Right atrium auricular region (tissue), 2 donors: ENCODE measurements at places on chromosomes 7 and 10. TPM values are rescaled to one million over a fixed set of nuclear protein-coding genes. Genes with fewer than 3 reads are reported as not detected.

- DNase-seq = no peak
Observed at GRCh38 chr10:110433740-110434139, 64.0 kb upstream of the DUSP5 start.

DNA sequence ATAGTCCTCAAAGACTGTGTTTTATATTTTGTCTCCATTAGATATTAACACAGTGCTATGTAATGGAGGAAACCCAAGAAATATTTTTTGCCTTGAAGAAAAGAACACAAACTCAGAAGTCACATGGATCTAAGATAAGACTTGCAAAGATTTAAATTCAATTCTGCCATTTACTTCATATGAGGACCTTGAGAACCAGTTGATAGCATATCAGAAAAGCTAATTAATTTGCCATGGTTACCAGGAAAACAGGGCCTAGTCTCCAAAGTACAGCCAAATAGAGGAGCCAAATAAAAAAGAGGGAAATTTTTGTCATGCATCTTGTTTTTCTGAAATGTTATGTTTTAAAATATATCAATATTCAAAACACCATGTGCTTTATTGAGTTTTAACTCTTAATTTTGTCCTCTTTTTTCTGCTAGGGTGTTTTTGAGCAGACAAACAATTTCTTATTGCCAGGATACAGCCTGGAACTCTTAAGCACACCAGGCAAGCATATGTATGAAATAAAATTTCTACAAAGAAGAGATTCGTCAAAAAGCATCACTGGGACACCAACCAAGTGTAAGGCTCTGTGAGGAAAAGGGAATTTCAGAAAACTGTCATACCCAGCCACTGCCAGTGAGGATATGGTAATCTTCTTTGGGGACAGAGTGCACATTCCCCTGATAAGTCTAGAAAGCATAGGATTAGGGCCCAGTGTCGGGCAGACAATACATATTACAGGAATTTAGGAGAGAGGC is 10.6 kb upstream of the TOMM7 start:
- no peak for DNase-seq

DNA sequence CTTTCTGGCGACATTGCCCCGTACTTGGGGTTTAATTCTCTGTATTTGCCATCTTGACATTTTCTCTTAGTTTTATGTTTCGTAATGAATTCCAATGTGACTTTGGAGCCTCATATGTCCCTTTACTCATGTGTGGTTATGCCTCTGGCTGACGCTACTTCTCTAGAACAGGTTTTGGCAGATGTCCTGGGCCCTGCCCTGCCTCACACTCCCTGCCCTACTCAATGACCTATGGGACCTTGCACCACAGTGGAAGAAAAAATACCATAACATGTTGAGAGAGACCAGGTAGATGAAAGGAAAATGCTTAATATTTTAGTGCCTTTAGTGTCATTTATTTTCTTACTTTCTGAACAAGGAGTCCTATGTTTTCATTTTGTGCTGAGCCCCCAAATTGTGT is 400.5 kb downstream of the TFEC start:
- no peak for DNase-seq

Gene ACADSB
- 17.7 TPM for total RNA-seq

DNA sequence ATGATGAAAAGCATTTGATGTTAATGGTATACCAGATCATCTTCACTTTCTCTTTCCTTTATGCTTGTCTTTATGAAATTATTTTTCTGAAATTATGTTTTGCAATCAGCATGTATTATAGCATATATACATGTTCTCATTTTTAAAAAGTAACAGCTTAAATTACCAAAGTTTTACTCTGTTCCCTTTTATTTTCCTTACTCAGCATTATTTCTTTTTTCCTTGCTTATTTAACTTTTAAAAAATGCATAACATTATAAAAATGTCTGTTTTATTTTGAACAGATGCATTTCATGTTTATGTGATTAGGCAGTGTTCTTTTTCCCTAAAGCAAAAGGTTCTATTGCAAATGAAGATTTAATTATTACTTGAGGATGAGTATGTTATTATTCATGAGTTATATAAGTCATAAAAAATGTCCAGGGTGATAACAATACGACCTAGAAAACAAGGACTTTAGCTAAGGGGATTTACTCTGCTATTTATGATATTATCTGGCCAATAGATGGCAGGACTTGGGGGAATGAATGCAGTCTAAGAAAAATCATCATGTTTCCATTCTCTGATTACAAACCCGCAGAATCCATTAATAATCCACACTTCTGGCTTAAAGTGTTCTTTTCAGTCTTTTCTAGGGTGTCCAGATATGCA is 38.5 kb downstream of the CABCOCO1 start:
- no peak for DNase-seq

DNA sequence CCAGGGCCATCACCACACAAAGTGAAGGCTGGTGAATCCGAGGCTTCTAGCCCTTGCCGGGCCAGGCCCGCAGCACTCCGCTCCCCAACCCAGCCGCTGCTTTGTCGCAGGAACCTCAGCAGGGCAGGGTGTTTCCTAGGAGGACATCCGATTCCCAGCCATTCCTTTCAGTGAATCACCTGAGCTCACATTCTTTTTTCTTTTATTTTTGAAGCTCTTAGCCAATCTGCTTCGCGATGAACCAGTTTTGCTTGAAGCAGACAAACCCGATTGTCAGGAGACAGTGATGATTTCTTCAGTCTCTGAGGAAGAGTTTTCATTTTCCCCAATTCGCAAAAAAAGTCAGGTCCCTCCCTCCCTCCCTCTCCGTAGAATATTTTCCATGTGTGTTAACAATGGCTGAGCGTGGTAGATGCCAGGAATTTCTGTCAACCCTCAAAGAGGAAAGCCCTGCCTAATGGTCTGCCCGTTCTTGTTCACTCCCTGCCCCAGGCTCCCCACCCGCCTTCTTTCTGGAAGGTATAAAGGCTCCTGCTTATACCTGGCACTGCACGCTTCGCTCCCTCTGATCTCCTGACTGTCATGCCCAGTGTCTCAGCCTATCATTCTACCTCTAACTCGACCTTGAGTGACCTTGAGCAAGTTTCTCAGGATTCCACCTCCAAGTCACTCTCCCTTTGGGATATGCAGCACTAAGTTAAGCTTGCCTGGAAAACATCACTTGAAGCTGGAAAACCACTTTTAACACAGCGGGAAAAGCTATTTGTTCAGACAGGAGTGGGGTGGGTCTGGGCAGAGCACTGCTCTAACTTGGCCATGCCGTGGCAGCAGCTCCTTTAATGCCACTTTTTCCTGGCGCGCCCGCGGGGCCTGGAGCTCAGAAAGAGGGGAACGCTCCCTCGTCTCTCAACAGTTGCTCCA is 35.1 kb downstream of the EGFR start:
- DNase-seq = no peak

GRCh38 chr10:101236376-101237080 is 7.3 kb upstream of the LBX1 start:
- no peak for DNase-seq

DNA sequence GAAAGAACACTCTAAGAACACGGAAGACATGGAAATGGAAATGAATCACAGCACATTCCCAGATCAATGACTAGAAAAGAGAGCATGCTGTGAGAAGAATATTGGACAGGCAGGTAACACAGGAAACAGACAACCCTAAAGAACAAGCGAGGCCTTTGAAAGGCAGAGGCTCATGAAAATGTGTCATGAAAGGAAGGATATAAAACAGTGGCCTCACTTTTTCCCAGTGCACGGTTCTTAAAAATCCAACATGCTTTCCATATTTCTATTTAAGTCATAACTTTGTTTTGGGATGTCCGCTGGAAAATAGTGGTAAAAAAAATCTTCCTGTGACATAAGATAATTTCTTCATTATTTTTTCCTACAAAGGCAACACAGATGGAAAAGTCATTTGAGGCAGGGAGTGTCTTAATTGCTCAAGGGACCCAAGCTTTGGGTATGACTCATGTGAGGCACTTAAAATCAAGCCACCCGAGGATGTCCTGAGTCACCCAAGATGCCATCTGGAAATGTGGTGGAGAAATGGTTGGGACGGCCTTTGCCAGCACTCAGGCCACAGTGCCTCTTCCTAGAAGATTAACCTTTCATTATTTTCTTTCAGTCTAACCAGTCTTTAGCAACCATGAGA is 17.0 kb downstream of the ITIH5 start:
- DNase-seq = no peak

GRCh38 chr7:151058781-151059366 is 515 bp upstream of the SLC4A2 start:
- DNase-seq = no peak

DNA sequence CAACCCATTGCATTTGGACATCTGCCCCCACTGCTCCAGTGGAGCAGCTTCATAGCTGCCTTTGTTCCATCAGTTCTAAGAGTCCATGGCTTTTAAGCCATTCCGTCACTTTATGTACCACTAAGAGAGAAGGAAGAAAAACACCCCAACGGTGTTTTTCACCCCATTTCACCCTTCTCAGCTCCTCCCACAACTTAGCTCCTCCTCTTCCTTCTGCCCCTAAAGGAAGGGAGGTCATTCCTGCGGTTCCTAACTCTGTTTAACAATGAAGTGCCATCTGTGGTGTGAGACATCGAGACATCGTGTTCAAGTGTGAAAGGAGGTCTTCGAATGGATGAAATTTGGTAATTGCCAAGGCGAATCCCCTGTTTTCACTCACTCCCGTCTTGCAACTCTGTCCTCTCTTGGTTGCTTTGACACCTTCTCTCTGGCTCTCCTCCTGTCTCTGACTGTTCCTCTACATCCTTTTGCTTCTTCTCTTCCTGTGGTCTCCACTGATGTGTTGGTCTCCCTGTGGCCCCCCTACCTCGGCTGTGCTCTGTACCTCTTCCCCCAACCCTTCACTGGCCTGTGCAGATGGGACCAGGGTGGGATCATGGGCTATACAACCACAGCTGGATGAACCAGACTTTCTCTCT is 23.0 kb downstream of the SMKR1 start:
- DNase-seq = no peak

Gene ACTR3C
- 3.2 TPM for total RNA-seq

- no peak for DNase-seq
Observed at GRCh38 chr7:77606562-77606961, 69.5 kb downstream of the PTPN12 start.

GRCh38 chr10:74923556-74923955 is 97.2 kb downstream of the KAT6B start:
- no peak for DNase-seq

DNA sequence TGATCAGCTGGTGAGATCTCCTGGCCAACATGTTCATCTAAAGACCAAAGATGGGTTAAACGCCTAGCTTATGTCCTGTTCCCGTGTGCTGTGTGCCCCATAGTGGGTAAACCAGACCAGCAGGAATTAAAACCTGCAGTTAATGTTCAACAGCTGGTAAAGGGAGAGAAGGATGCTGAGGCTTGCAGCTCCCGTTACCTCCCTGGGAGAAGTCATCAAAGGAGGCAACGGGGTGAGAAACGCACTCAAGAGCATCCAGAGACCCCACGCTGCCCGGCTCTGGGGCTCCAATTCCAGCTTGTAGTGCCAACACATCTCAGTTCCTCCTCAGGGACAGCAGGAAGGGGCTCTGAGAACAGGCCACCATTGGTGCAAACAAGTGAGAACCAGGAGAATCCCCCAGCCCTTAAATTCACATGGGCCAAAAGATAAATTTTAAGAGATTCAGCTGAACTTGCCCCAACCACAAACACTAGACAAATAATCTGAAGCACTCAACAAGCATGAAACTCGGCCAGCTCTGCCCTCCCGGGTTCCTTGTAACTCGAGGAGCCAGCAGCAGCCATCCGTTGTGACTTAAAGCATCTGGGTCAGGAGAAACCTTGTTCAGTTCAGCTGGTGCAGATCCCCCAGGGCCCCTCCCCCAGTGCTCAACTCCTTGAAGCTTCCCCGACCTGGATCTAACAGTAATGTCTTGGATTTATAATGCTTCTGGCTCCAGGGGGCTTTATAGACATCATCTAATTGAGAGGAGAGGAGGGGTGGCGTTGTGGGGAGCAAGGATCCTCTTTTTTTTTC is 29.4 kb downstream of the FAM241B start:
- no peak for DNase-seq

Gene SRI
- 63.4 TPM for total RNA-seq

DNA sequence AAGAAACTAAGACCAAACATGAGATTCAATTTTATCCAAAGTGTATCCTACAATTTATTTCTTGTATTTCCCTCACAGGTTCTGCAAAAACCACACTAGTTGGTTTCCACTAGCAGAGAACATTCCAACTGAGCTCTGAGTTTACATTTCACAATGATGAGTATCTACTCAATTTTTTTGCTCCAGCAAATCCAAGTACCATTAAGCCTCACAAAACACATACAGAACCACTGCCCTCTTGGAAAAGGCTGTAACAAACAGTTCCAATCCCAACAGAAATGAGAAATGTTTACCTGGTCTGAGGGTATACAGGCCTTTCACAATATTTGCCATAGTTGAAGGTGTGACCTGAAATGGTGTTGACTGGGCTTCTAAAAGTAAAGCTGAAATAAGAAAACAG is 59.9 kb downstream of the CACUL1 start:
- no peak for DNase-seq

Gene SERPINE1
- total RNA-seq = 40.8 TPM

DNA sequence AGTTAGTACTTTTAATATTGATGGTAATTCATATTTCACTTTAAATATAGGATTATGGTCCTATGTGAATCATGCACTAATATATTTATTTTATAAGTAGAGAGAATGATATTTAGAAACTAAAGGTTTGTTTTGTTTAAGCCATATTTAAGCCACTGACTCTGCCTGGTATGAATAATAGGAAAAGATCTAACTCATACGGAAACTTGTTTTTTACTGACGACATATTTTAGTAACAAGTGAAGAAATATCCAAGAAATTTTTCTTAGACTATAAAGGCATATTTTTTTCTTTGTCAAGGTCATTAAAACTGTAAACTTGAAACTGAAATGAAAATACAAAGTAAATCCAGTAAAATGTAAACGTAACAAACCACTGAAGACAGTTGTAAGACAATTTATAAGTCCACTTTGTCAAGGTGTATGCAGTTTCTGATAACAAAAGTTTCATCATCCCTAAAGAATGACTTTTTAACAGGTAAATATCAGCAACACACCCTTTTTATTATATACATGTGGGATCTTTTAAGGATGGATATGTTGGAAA is 147.1 kb downstream of the PHF14 start:
- DNase-seq = no peak

DNA sequence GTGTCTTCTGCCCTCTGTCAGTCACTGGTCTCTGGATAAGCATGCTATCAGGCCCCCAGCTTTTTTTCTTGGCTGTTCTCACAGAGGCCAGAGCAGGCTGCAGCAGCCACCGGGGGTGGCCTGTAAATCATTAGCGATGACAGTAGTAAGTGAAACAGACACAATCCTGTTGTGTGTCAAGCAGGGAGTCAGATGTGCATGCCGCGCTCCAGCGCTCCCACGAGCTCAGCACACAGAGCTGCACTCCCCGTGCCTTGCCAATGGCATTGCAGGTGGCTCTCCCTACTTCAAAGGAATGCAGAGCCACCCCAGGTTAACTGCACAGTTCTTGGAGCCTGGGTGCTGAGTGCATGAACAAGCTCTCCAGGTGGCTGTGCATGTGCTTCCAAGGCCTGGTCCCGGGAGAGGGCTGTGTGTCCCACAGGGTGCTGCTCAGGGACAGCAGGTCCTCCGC is 226.1 kb downstream of the GLRX3 start:
- DNase-seq = no peak
